Anterior cingulate cortex (tissue), 58 donors: ENCODE measurements at places on chromosomes 1 and 21.

DNA sequence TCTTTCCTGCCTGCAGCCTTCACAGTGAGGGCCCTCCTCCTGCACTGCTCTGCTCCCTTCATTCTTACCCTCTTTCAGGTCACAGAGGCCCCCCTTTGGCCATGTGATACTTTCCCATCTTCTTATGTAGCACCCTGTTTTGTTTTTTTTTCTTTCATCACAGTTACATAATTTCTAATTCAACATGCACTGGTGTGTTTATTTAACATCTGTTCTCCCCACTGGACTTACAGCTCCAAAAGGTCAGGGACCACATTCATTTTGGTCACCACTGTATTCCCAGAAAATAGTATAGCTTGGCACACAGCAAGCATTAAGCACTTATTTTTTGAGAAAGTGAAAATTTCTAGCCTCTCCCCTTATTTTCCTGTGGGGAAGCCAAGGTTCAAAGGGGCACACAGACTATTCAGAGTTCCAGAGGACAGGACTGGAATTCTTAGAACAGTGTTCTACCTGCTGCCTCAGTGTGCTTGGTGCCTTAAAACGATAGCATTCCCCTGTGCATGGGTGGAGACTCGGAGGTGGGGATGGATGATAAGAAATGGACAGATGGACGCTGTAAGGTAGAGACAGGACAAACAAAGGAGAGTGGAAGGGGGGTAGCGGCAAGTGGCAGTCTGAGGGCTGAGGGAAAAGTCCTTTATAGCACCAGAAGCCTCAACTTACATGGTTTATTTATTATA lies 5.3 kb downstream of the DENND2D start:
- no peak for DNase-seq

- no peak for DNase-seq
Measured at GRCh38 chr1:201982082-201982622, 296 bp upstream of the RNPEP start.

DNA sequence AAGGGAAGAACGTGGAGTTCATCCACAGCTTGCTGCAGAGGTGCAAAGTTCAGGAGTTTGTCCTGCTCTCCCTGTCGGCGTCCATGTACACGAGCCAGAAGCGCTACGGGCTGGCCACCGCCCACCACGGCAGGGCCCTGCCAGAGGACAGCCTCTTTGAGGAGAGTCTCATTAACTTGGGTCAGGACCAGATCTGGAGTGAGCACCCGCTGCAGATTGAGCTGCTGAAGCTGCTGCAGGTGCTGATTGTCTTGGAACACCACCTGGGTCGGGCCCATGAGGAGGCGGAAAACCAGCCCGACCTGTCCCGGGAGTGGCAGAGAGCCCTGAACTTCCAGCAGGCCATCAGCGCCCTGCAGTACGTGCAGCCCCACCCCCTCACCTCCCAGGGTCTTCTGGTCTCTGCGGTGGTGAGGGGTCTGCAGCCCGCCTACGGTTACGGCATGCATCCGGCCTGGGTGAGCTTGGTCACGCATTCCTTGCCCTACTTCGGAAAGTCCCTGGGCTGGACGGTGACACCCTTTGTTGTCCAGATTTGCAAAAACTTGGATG lies 73.8 kb upstream of the MORC3 start:
- no peak for DNase-seq

DNA sequence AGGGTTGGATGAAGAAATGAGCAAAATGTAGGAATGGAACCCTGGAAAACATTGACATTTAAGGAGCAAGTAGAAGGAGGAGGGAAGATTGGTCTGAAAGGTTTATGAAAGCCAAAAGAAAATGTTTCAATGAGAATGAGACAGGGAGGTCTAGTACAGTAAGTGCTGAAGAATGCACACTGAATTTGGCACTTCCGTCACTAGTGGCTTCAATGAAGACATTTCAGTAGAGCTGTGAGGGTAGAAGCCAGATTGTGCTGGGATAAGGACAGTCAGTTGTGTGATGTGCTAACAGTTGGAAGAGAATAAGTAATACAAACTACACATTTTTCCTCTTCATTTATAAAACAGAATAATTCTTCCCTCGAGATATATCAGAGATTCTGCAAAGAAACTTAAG lies 17.1 kb downstream of the THEM4 start:
- no peak for DNase-seq

GRCh38 chr1:27968692-27969091 lies 8.9 kb downstream of the XKR8 start:
- no peak for DNase-seq

GRCh38 chr21:16243396-16243795 lies 513.6 kb downstream of the USP25 start:
- DNase-seq = no peak
